ENCODE measurements at places on chromosomes 2 and 18.

GRCh38 chr2:200042944-200043343 lies 87.6 kb downstream of the MAIP1 start:
- DNase-seq: no peak

- no peak for DNase-seq
Observed at GRCh38 chr2:143477714-143478443, 348.7 kb downstream of the ARHGAP15 start.

DNA sequence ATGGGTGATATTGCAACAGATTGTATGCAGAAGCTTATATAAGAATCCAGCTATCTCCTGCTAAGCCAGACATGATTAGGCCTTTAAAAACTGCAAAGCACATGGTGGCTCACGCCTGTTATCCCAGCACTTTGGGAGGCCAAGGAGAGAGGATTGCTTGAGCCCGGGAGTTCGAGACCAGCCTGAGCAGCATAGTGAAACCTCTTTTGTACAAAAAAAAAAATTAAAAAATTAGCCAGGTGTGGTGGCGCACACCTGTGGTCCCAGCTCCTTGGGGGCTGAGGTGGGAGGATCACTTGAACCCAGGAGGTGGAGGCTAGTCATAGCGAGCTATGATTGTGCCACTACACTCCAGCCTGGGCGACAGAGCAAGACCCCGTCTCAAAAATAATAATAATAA lies 204.6 kb downstream of the TNS1 start:
- no peak for DNase-seq

DNA sequence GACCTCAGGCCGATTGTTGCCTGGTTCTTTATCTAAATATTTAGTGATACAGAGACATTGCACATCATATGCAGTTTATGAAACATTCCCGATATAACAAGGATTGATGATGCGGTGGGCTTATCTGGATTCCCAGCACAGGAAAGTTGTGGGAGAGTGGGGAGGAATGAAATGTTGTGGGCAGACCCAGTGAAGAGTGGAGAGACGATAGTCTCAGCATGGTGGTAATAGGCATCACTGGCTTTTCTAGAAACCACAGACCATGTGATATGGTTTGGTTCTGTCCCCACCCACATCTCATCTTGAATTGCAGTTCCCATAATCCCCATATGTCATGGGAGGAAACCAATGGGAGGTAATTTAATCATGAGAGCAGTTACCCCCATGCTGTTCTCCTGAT lies 34.8 kb upstream of the RND3 start:
- no peak for DNase-seq

DNA sequence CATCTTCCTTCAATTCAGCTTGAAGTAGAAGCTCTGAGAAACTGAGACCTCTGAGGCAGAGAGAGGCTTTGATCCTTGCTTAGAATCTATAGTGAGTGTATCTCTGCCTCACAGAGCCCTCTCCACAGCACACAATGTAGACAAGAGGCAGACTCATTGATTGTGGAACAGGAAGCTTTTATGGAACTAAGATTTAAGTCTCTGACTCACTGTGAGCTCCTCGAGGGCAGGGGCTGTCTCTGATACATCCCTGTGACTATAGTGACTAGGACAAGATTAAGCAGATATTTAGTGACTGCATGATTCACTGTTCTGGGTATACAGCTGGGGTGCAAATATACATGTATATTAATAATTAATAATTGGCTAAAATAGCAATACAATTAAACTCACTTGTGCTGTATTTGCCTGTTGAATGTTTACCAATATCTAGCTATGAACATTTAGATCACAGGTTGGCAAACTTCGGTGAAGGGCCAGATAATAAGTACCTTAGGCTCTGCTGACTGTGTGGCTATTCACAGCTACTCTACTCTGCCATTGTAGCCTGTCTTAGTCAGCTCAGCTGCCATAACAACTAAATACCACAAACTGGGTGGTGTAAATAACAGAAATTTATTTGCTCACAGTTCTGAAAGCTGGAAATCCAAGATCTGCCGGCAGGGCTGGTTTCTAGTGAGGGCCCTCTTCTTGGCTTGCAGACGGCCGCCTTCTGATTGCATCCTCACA lies 54.4 kb downstream of the ARHGEF4 start:
- DNase-seq: no peak

DNA sequence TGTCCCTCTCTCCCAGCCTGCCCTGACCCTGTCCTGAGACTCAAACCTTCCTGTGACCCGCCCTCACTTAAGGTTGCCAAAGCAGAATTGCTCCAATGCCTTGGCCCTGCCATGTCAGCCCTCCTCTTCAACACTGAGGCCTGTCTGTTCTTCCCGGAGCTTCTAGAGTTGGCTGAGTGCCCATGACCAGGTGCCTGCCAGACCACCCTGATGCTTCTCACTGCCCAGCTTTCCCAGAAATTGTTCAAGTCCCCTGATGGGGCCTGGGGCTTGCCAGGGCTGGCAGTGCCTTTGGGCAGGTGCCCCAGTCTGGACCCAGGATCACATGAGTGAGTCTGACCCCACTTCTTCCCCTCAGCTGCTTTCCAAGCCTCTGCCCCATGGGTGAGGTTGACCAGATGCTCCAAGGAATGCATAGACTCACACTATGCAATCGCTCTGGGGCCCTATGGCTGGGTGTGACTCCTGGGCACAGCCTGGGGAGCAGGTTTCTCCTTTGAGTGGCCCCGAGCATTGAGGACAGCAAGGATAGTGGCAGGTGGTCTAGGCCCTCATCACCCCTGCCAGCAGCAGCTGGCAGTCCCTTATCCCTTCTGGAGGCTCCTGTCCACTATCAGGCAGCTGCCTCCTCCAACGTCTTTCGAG lies 3.1 kb upstream of the INPP5D start:
- no peak for DNase-seq

GRCh38 chr2:67857836-67858235 lies 205.0 kb downstream of the C1D start:
- no peak for DNase-seq

DNA sequence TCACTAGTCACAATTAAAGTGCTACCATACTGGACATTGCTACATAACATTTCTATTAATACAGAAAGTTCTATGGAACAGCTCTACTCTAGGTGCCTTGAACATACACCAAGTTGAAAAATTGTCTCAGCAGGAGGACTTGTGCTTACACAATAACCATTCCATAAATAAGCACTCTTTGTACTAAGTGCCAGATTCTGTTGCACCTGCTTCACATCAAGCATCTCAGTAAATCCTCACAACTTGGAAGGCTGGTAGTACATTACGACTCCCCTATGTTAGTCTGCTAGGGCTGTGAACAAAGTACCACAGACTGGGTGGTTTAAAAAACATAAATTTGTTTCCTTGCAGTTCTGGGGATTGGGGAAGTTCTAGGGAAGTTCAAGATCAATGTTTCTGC lies 296.9 kb upstream of the NCKAP5 start:
- no peak for DNase-seq

DNA sequence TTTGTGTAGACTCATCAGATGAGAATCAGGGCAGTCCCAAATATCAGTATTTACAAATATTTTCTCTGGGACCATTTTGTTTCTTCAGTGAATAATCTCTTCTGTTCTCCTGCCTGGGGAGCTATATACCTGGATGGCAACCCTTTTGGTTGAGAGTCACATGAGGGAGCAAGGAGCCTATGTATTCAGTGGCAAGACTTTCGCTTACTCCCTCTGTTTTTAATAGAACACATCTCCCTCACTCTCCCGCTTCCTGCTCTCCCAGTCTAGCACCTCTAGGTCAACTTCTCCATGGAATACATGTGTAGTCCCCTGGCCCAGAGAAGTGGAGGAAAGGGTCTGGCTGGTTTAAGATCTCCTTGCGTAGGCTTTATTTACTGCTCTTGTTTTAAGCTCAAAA lies 600.3 kb downstream of the CCDC85A start:
- no peak for DNase-seq

- no peak for DNase-seq
Observed at GRCh38 chr2:237615631-237616249, 11.6 kb upstream of the LRRFIP1 start.

DNA sequence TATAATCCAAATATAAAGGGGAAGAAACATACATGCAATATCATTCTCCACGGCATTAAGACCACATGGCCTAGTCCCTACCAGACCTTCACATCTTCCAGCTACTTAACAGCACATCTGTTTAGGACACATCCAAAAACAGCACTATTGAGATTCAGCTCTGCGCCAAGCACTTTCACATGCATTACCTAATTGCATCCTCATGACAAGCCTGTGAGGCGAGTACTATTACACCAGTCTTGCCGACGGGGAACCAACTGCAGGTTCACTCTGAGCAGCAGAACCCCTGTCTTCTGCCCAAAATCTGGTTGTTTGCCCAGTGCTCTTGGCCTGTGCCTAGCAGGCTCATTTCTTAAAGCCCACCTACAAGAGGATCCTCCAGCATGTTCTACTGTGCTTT lies 66.7 kb downstream of the AAK1 start:
- no peak for DNase-seq

GRCh38 chr2:49029406-49029805 lies 124.9 kb downstream of the FSHR start:
- no peak for DNase-seq

- DNase-seq: no peak
Observed at GRCh38 chr18:77099485-77100370, 32.9 kb downstream of the MBP start.

- DNase-seq: no peak
Observed at GRCh38 chr2:25029183-25029554, 12.7 kb upstream of the EFR3B start.

GRCh38 chr18:12543697-12544096 lies 114.2 kb downstream of the SPIRE1 start:
- DNase-seq: no peak

DNA sequence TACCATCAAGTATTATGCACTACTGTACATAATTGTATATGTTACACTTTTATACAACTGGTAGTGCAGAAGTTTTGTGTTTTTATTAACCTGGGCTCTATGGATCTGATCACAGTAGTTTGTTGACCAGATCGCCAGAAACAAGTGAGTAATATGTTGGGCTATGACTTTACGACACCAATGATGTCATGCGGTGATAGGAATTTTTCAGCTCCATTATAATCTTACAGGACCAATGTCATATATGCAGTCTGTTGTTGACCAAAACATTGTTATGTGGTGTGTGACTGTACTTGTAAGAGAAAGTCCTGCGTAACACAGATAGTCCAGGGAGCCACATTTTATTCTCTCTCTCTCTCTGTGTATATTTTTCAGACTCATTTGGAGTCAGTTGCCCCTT lies 4.5 kb upstream of the ACOXL start:
- no peak for DNase-seq

- DNase-seq: no peak
Observed at GRCh38 chr2:143083636-143084035, 45.6 kb upstream of the ARHGAP15 start.

- no peak for DNase-seq
Observed at GRCh38 chr18:8627540-8627939, 18.3 kb downstream of the RAB12 start.

- peak; percentile 25 for DNase-seq
Observed at GRCh38 chr2:219041252-219041651, at the start of gene CFAP65. CFAP65 (minus strand) TSS chr2:219041516; CDS start chr2:219039048, 2,468 bp downstream.

- DNase-seq: no peak
Observed at GRCh38 chr2:112520234-112520783, 22.0 kb upstream of the POLR1B start.

DNA sequence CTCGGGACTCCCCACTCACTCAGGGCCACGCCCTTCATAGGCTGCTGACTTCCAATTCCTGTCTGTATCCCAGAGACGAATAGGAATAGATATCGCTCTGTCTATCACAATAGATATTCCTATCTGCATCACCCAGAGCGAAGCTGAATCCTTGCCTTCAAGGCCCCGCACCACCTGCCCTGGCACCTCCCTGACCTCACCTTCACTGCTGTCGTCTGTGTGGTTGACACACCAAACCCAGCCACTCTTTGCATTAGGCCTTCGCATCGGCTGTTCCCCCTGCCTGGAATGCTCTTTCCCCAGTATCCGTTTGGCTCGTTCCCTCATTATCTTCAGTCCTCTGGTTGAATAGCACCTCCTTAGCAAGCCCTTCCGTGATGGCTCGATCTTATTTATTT lies 43.5 kb downstream of the ATOH8 start:
- DNase-seq: no peak

DNA sequence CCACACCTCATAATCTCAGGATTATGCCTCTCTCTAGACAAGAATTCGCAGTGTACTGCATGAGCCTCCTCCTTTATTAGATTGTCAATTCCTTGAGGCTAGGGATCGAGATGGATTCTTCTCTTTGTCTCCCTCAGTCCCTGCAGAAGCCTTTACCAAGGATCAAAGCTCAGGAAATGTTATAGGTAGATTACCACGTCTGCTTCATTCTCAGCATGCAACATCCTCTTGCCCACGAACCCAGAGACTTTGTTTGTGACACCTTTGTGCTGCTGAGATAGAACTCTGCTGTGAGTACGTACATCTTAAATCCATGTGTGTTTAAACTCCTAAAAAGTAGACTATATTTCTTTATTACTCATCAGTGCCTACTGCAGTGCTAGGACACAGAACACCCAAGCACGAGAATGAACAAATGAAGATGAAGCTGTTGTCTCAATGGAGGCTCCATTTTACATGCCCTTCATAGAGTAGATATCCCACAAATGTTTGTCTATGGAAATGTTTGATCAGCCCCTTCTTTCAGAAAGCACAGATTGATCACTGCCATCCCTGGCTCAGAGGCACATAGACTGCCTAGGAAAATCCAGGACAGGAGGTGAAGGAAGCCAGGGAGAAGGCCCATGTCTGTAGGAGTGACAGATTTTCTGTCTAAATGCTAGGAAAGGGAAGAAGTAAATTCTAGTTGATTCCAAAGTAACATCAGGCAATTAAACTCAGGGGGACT lies 98.8 kb upstream of the KLHL29 start:
- DNase-seq: no peak

DNA sequence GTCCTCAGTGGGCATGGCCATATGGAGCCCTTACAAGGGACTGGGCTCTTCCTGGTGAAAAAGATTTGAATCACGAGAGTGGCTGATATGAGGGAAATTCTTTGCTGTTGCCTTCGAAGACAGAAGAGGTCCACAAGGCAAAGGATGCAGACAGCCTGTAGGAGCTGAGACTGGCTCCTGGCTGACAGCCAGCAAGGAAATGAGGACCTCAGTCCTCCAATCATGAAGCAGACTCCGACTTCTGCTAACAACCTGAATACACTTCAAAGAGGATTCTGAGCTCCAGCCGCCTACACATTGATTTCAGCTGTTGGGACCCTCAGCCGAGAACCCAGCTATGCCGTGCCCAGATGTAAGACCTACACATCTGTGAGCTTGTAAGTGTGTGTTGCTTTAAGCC lies 3.0 kb upstream of the ST8SIA5 start:
- no peak for DNase-seq

- DNase-seq: no peak
Observed at GRCh38 chr18:7452331-7452730, 114.8 kb upstream of the PTPRM start.

GRCh38 chr2:96538487-96539214 lies 2.1 kb downstream of the ARID5A start:
- peak; percentile 96 for DNase-seq

GRCh38 chr2:77207331-77207730 lies 314.8 kb downstream of the LRRTM4 start:
- no peak for DNase-seq

All from T-cell (primary cell).